ENCODE measurements at places on chromosomes 16 and 17.

GRCh38 chr17:72590382-72590781 lies 469.6 kb downstream of the SOX9 start:
- no peak for DNase-seq

GRCh38 chr17:68507576-68507975 lies 4.7 kb upstream of the PRKAR1A start:
- DNase-seq: no peak

- DNase-seq: no peak
These were observed 175.3 kb upstream of the MPHOSPH6 start for GRCh38 chr16:82345318-82345717.

- no peak for DNase-seq
These were observed 35.4 kb upstream of the PABPN1L start for GRCh38 chr16:88901718-88902337.

DNA sequence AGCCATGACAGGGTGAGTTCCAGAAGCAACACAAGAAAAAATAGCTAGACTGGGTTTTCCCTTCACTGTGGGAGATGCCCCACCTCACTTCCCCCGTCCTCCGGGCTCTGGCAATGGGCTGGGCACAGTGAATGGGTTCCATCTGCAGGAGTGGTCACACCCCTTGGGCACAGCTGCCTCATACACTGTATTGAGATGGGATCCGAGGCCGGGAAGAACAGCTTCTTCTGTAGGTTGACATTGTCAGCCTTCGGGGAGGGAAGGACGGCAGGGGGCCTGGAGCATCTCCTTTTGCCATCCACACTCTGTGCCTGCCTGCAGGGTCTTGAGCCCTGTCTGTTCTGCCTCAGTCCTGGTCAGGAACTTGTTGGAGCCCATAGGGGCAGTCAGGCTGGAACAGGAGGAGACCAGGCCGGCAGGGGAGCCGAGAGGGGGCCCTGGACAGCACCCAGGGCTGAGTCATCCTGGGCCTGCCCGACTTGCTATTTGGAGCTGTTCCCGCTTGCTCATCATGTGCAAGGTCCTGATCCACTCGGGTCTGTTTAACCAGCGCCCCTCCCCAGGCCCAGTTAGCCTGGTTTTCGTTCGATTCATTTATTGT lies 286.7 kb downstream of the SEC14L1 start:
- DNase-seq: peak; percentile 77

- DNase-seq: no peak
These were observed 3.9 kb upstream of the COL1A1 start for GRCh38 chr17:50205111-50205962.

GRCh38 chr17:81397314-81398175 lies 2.3 kb downstream of the BAHCC1 start:
- DNase-seq: peak; percentile 66

DNA sequence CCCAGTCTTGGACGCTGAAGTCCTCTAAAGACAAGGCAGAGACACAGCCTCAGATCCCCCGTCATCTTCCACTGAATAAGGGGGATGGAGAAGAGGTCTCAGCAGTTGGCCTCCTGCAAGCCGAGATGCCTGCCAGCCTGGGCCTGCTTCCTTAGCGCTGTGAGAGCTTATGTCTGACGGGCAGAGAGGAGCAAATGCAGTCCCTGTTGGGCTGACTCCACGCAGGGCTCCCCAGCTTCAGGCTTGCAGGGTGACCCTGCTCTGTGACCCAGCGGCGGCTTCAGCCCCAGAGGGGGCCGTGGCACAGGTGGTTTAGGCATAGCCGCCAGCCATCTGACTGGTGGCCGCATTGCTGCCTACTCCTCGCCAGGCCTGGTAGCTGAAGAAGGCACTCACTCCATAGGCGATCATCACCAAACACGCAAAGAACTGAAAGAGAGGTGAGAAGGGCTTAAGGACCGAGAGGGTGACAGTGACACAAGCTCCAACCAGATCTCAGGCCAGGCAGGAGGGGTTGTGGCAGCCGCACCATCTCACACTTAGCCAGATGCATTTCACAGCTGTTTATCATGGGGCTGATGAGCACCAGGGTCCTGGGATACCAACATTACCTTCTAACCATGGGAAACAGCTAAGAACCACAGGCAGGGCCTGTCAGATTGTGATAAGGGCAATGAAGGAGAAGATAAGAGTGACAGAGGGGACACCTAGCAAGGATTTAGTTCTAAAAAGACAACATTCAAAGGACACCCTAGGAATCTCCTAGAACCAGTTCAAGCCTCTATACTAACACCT lies 11.7 kb downstream of the ARL2BP start:
- DNase-seq: no peak

GRCh38 chr17:78598013-78598471 lies 20.8 kb upstream of the DNAH17 start:
- DNase-seq: no peak

DNA sequence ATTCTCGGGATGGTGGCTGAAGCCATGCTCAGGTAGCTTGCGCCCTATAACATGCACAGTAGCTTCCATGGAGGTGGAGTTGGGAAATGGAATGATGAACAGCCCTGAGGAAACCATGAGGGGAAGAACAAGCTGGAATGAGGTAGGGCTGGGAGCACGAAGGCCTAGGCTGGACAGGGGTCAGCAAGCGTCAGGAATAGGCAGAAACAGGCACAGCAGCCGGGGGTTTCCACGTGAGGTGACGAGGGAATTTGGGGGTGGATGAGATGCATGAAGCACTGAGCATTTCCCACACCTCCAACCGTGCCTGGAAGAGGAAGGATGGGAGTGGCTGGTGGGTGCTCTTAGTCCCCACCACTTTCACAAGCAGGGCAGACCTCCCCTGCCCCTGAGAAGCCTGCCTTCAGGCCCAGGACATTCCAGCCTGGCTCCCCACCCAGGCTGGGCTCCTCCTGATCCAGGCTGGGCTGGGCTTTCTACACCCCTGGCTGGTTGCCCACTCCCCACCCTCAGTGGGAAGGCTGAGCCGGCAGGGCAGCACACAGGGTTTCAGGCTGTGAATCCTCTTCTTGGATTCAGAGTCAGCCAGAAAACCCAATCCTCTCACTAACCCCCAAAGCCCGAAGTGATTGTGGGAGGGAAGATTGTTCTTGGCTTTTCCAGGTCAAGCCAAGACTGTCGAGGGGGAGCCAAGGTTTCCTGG lies 21.9 kb downstream of the PLEKHG4 start:
- peak; percentile 78 for DNase-seq

DNA sequence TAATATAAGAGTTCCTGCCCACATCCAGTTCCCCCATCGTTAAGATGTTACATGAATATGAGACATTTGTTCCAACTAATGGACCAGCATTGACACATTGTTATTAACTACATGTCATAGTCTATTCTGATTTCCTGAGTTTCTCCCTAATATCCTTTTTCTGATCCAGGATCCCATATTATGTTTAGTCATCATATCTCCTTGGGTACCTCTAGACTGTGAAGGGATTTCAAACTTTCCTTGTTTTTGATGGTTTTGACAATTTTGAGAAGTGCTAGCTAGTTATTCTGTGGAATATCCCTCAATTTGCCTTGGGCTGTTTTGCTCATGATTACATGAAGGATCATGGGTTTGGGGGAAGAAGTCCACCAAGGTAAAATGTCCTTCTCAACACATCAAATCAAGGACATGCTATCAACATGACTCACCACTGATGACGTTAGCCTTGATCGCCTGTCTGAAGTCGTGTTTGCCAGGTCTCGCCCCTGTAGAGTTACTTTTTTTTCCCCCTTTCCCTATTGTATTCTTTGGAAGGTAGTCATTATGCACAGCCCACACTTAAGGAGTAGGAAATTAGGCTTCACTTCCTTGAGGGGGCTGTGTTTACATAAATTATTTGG lies 42.5 kb downstream of the CACNG3 start:
- no peak for DNase-seq

DNA sequence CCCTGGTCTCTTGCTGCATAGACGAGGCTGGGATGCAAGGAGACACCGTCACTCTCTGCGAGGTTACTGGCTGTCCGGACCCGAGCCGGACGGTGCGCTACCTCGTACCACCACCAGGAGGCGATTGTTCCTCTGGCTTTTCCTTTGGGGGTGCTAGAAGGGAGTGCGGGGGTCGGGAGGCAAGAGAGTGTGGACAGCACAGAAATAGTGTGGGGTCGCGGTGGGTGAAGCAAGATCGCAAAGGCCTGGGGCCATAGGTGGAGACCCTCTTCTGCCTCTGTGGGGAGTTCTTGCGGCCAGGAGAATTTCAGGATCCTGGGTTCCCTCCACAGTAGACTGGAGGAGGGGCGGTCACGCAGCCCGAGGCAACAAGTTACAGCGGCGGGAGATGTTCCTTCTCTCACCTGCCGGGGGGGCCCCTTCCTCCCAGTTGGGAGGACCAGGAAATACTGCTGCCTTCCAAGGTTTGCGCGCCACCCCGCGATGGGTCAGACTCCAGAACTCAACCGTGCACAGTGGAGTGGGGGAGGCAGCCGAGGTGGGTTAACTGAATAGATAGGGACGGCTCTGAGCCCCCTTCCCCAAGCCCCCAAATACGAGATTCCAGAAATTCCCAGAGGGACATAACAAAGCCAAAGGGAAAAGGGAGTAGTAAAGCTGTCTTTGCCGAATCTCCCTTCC lies 6.9 kb downstream of the PHOSPHO1 start:
- DNase-seq: peak; percentile 78

- no peak for DNase-seq
These were observed 20.3 kb downstream of the CACNG5 start for GRCh38 chr17:66855204-66855603.

DNA sequence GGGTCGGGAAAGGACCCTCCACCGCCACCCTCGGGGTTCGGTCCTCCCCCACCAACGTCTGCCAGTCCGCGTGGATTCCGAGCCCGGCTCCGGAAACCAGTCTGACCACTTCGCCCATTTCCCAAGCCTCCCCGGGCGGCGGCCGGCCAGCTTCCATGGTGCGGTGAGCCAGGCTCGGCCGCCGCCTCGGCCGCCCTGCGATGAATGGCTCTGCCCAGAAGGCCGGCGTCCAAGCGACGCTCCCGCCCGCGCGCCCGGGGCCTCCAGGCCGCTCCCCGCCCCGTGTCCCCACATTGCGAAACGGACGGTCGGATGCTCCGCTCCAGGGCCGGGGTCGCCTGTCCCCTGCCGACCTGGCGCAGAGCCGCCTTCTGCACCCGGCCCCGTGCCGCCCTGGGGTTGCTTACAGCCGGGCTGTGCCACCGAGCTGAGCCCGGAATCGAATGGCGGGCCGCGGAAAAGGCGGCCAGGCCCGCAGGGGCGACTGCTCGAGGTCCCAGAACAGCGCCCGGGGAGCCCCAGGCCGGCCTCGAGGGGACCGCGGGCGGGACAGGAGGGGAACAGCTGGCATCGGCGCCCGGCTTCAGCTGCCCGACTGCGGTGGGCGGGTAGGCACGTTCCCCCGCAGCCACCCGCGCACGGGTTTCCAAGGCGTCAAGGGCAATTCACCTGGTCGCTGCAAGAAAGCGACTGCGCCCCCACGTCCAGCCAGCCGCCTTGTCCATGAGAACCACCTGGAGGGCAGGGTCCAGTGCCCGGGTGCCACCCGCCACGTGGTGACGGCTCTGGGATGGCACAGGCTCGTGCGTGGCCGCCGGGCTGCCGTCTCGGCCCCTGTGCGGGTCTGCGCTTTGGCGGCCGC lies 18.3 kb upstream of the CBX8 start:
- DNase-seq: no peak

GRCh38 chr16:85653290-85653891 lies 35.4 kb downstream of the GINS2 start:
- peak; percentile 32 for DNase-seq

- DNase-seq: no peak
These were observed 10.3 kb downstream of the KANSL1 start for GRCh38 chr17:46182961-46183360.

All from left ventricle myocardium superior (tissue), 1 donor.